ENCODE measurements at places on chromosomes 11 and 22. TPM values are rescaled to one million over a fixed set of nuclear protein-coding genes. Genes with fewer than 3 reads are reported as not detected.

DNA sequence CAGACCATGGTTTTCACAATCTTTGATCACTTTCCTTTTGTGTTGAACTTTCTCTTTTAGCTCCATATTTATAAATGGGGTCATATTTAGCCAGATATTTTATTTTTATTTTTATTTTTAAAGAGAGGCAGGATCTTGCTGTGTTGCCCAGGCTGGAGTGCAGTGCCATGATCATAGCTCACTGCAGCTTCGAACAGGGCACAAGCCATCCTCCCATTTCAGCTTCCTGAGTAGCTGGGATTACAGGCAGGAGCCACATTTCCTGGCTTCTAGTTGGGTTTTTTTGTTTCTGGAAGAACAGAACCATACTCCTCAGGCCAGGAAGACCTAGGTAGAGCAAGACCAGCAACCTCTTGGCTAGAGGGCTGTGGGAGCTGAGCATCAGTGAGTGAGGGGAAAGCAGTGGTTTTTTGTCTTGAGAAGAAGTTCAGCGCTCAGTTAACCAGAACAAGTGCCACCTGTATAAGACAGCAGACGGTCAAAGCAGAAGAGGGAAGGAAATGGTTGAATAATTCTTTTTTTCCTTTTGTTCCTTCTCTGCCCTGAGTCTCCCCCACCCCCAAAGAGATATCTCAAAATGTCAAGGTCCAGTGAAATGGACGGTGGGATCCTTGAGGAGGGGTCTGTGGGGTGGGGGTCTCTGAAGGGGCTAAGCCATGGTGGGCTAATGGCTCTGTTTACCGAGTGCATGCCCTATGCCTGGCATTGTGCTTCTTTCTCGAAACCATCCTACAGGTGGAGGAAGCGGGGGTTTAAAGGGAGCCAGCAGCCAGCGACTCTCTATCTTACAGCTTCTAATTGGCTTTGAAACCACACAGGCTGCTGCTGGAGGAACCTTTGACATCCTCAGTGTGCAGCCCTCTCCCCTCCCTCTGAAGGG lies 63.0 kb downstream of the PTPRJ start:
- DNase-seq: no peak

GRCh38 chr22:37328017-37328416 lies 45.7 kb downstream of the CYTH4 start:
- no peak for DNase-seq

DNA sequence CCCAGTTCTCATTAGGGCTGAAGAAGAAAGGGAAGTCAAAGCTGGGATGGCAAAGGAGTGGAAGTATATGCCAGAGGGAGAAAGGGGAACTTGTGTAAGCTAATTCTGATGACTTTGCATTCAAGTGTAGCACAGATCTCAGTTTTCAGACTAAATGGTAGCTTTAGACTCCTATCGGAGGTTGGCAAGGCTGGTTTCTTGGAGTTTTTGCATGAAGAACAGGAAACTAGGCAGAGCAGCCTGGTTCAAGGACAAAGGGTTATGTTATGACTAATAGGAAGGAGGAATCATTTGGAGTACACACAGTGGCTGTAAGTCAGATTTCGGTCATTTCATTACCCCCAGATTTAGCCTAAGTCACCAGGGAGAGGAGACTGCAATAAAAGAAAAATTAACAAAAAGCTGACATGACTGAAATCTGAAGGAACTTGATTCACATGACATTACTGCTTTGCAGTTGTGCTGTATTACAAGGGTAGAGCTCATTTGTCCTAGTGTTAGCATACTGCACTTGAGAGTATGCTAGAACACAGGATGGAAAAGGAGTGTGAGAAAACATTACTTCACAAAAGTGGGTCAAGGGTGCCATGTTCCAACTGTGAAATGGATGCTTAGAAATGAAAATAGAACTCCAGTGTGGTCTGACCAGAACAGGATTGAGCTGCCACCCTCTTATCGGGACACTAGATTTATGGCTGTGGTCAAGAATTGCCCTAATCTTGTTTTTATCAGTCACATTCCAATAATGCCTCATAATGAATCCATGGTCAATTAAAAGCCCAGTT lies 23.6 kb downstream of the ADM start:
- no peak for DNase-seq

GRCh38 chr11:62721994-62722393 lies 5.3 kb downstream of the HNRNPUL2 start:
- no peak for DNase-seq

DNA sequence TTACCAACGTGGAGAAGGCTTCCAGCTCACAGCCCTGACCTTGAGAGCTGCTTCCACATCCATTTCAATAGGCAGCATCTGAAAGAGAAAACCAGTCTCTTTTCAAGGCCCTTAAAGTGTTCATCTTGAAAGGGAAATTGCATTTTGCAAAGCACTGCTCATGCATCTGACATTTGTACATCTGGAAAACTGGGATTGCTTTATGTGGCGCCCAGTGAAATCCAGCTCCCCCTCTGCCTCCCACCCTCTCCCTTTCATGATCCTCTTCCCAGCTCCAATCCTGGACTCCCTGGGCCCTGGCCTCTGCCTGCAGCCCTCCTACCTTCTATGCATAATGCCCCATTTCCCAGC lies 17.4 kb downstream of the TP53AIP1 start:
- no peak for DNase-seq

- DNase-seq: no peak
Observed at GRCh38 chr11:43996318-43996717, 51.5 kb upstream of the ACCSL start.

- peak; percentile 13 for DNase-seq
Observed at GRCh38 chr11:57116654-57117053, 65.1 kb upstream of the LRRC55 start.

- no peak for DNase-seq
Observed at GRCh38 chr11:94424011-94424410, 22.8 kb upstream of the GPR83 start.

The INS gene
- 1.2 TPM for total RNA-seq

Measured in mucosa of gallbladder (tissue), 1 donor.